Aorta (tissue), 5 donors: ENCODE measurements at places on chromosomes 4 and X.

- no peak for DNase-seq
- H3K27me3 ChIP-seq, result no peaks in the 10 kb centered on the region
- H3K27ac ChIP-seq, result no peak overlapping the region
Measured at GRCh38 chrX:94633237-94633636, 959.2 kb downstream of the FAM133A start.

DNA sequence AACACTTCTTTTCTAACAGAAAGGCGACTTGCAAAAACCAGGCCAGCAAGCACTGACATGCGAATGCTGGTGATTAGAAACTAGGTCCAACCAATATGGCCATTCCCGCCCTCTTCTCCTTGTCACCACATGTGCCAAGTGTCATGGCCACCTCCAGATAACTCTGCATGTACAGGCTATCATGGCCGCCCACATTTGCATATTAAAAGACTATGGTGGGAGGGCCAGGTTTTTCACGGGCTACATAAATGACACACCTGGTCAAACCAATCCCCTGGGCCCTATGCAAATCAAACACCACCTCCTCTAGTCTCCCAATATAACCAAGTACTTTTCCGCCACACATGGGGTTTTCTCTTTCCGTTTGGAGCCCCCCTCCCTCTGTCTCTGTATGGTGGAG lies 40.1 kb downstream of the NUDT11 start:
- H3K27ac ChIP-seq, result no peak overlapping the region
- no peak overlapping the region for H3K4me3 ChIP-seq
- DNase-seq, result no peak
- H3K4me1 ChIP-seq, result no peaks in the 10 kb centered on the region
- no peaks in the 10 kb centered on the region for H3K36me3 ChIP-seq

DNA sequence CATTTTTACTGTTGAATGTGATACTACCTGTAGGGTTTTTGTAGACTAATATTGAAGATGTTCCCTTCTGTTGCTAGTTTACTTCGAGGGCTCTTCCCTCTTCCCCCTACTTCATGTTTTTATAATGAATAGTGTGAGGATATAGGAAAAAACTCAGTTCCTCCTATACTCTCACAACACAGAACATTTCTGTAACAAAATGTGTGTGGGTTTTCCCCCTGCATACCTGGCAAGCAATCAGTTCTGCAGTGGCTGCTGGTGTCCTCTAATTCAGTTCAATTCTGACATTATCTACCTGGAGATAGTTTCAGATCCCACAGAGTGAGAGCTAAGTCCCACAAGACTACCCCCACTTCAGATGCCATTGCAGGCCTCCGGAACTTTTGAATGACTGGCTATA lies 107.9 kb downstream of the KDM6A start:
- H3K27ac ChIP-seq, result no peak overlapping the region
- H3K27me3 ChIP-seq, result no peaks in the 10 kb centered on the region
- no peaks in the 10 kb centered on the region for H3K36me3 ChIP-seq
- no peaks in the 10 kb centered on the region for H3K4me1 ChIP-seq
- no peak for DNase-seq

DNA sequence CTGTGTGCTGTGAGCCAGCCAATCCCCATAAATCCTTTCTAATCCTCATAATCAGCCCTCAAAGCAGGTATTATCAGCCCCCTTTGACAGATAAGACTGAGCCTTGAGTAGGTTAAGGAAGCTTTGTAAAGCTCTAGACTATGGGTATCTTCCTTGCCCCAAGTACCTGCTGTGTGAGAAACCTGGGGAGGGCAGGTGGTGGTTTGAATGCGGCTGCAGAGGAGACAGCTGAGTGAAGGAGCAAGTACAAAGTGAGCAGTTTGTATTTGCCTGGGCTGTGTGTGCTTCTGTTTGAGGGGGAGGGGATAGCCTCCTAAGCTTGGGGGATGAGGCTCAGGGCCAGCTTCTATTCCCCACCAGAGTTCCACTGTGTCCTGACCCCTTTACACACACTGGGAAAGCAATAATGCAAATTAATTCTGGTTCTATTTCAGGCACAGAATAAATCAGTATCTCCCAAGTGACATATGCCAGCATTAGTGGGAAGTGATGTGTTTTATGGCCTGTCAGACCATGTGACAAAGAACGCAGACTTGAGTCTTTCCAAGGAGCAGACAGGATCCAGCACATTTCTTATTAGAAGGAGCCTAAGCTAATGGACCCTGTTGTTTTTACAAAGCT lies 63.5 kb downstream of the EVC start:
- H3K36me3 ChIP-seq, result peaks cover 2% of the 10 kb centered on the region
- H3K4me1 ChIP-seq, result no peaks in the 10 kb centered on the region
- no peak for DNase-seq
- H3K27ac ChIP-seq, result no peak overlapping the region

DNA sequence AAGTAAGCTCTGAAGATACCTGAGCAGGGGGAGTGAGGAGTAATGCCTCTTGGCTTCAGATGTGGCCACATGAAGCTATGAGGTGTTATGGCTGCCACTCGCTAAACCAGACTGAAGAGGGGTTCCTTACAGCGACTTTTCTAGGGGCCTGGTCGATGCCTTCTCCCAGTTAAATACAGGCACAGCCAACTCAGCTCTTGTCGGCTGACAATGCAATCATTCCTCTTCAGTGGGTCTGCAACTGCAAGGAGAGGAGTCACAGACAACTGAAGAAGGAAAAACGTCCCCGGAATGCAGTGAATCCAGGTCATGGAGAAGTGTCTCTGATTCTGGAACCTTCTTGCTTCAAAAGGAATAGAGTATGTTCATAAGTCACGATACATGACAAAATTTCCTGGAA lies 106.4 kb downstream of the RNF150 start:
- no peak for DNase-seq
- H3K27ac ChIP-seq, result no peak overlapping the region
- H3K27me3 ChIP-seq, result no peaks in the 10 kb centered on the region
- no peak overlapping the region for H3K4me3 ChIP-seq

DNA sequence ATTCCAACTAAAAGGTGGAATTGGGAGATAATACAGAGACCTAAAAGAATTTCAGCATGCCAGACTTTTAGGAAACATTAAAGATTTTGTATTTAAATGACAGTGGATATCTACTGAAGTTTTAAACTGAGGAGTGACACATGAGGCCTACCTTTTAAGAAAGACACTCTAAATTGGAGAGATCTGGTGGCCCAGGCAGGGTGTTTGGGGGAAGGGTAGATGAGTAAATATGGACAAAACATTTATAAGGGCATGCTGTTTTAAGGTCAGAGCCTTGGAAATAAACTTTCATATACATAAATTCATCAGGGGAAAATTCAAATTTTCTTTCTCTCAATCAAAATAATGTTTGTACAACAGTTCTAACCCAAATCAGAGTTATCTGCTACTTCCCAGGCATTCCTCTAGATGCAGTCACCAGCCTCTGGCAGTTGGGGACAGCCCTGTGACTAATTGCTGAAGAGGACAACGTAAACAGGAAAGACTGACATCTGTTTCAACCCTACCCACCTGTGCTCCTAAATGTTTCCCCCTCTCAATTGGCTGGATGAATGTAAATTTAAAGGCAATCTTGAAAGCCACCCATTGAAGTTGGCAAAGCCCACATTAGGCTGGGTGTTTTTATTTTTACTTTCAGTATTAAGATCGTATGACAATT lies 1646.9 kb upstream of the ADGRL3 start:
- H3K4me1 ChIP-seq, result no peaks in the 10 kb centered on the region
- H3K27me3 ChIP-seq, result no peaks in the 10 kb centered on the region
- DNase-seq, result no peak
- H3K4me3 ChIP-seq, result peak overlapping the region; percentile 40
- H3K27ac ChIP-seq, result no peak overlapping the region

GRCh38 chr4:155569960-155570515 lies 96.6 kb upstream of the GUCY1A1 start:
- H3K36me3 ChIP-seq, result no peaks in the 10 kb centered on the region
- no peak overlapping the region for H3K27ac ChIP-seq
- no peaks in the 10 kb centered on the region for H3K4me1 ChIP-seq
- no peak overlapping the region for H3K4me3 ChIP-seq
